ENCODE measurements at places on chromosomes 11 and 22. TPM values are rescaled to one million over a fixed set of nuclear protein-coding genes. Genes with fewer than 3 reads are reported as not detected.

DNA sequence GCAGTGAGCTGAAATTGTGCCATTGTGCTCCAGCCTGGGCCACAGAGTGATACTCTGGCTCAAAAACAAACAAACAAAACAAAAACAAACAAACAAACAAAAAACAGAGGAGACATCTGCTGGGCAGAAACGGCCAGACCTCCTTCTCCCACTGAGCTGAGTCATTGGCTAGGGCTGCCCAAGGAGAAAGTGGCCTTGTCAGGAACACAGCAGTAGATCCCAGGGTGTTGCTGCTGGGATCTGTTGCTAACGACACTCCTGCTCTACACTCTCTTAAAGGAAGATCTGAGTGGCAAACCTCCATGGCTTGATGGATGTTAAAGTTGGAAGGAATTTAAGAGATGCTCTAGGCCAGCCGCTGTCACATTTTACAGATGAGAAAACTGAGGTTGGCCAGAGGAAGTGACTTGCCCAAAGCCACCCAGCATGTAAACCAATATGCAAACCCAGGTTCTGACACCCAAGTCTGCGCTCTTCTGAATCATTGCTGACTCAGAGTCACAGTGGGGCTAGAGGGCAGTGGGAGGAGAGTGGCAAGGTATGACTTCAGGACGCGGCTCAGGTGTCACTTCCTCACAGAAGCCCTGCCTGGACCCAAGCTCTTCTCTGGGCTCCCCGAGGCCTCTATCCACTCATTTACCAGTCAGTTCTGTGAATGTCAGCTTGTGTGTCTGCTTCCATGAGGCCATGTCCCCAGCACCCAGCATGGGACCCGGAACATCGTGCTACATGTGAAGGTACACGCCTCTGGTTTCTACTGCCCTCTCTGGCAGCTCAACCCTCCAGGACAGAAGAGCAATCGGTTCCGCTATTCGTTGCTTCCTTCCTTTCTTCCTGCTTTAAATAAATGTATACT is 11.3 kb upstream of the GDPD5 start:
- DNase-seq, result peak; percentile 35
- H3K27me3 ChIP-seq, result no peaks in the 10 kb centered on the region
- H3K4me3 ChIP-seq, result no peak overlapping the region
- peak overlapping the region; percentile 20 for H3K27ac ChIP-seq

DNA sequence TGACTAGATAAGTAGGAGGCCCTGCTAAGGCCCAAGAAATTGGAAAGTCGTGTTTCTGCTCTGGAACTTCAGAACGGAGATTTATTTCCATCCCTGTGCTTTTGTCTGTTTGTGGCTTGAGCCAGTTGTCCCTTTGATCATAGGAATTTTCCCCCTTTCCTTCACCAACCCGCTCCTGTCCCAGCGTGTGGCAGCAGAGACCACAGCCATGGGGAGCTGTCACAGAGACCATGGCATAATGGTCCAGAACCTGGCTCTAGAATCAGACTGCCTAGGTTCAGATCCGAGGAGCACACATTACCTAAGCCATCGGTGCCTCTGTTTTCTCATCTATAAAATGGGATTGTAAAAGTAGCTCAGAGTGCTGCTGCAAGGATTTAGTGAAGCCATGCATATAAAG is 128.1 kb downstream of the GALNT18 start:
- peaks cover 2% of the 10 kb centered on the region for H3K4me1 ChIP-seq
- no peak for DNase-seq
- no peak overlapping the region for H3K27ac ChIP-seq
- H3K27me3 ChIP-seq, result peaks cover 4% of the 10 kb centered on the region

DNA sequence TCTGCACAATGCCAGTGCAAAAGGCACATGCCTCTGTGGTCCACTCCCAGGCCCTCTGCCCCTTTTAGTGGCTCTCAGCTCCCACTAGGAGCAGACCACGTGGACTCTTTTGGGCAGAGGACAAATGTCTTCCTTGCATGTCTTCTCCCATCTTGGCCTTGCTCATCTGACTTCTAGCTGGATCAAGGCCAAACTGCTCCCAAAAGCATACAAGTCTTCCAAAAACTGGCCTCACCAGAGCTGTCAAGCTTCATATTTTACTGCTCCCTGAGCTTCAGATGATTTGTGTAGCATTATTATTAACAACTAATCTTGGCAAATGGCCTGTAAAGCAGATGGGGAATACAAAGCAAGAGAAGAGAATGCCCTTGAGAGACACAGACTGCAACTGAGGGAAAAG is 6.9 kb downstream of the SMPD1 start:
- no peaks in the 10 kb centered on the region for H3K27me3 ChIP-seq
- no peak for DNase-seq
- H3K4me3 ChIP-seq, result no peak overlapping the region
- H3K4me1 ChIP-seq, result peaks cover 20% of the 10 kb centered on the region
- H3K36me3 ChIP-seq, result peaks cover 58% of the 10 kb centered on the region

GRCh38 chr22:27378311-27378800 is 423.2 kb downstream of the MN1 start:
- H3K27ac ChIP-seq, result no peak overlapping the region
- no peak overlapping the region for H3K4me3 ChIP-seq
- DNase-seq, result no peak
- no peaks in the 10 kb centered on the region for H3K36me3 ChIP-seq
- H3K27me3 ChIP-seq, result no peaks in the 10 kb centered on the region
- no peaks in the 10 kb centered on the region for H3K4me1 ChIP-seq

GRCh38 chr11:114057605-114058004 is 1.9 kb upstream of the ZBTB16 start:
- peaks cover 73% of the 10 kb centered on the region for H3K27me3 ChIP-seq
- no peaks in the 10 kb centered on the region for H3K36me3 ChIP-seq
- no peak for DNase-seq
- no peak overlapping the region for H3K4me3 ChIP-seq
- peaks cover 8% of the 10 kb centered on the region for H3K4me1 ChIP-seq

GRCh38 chr11:12281571-12282478 is 95.5 kb upstream of the PARVA start:
- no peaks in the 10 kb centered on the region for H3K27me3 ChIP-seq
- H3K4me1 ChIP-seq, result peaks cover 20% of the 10 kb centered on the region
- H3K36me3 ChIP-seq, result no peaks in the 10 kb centered on the region

GRCh38 chr22:40330086-40330485 is 16.2 kb upstream of the ADSL start:
- no peak overlapping the region for H3K4me3 ChIP-seq
- no peaks in the 10 kb centered on the region for H3K27me3 ChIP-seq
- H3K4me1 ChIP-seq, result peaks cover 89% of the 10 kb centered on the region
- H3K27ac ChIP-seq, result no peak overlapping the region
- H3K36me3 ChIP-seq, result peaks cover 32% of the 10 kb centered on the region

- H3K4me1 ChIP-seq, result peaks cover 3% of the 10 kb centered on the region
- no peaks in the 10 kb centered on the region for H3K36me3 ChIP-seq
- no peak overlapping the region for H3K27ac ChIP-seq
- DNase-seq, result no peak
- no peaks in the 10 kb centered on the region for H3K27me3 ChIP-seq
- no peak overlapping the region for H3K4me3 ChIP-seq
Measured at GRCh38 chr11:113722221-113722620, 16.1 kb upstream of the TMPRSS5 start.

- peak; percentile 49 for DNase-seq
- no peak overlapping the region for H3K4me3 ChIP-seq
- H3K27ac ChIP-seq, result no peak overlapping the region
- peaks cover 11% of the 10 kb centered on the region for H3K4me1 ChIP-seq
- H3K27me3 ChIP-seq, result no peaks in the 10 kb centered on the region
- H3K36me3 ChIP-seq, result peaks cover 12% of the 10 kb centered on the region
Measured at GRCh38 chr11:47411884-47412746, 3.7 kb downstream of the SLC39A13 start.

- H3K27ac ChIP-seq, result no peak overlapping the region
- no peaks in the 10 kb centered on the region for H3K27me3 ChIP-seq
- DNase-seq, result no peak
- no peaks in the 10 kb centered on the region for H3K4me1 ChIP-seq
- no peaks in the 10 kb centered on the region for H3K36me3 ChIP-seq
- H3K4me3 ChIP-seq, result no peak overlapping the region
Measured at GRCh38 chr11:132579136-132579535, 953.2 kb downstream of the OPCML start.

- H3K27me3 ChIP-seq, result no peaks in the 10 kb centered on the region
- H3K27ac ChIP-seq, result no peak overlapping the region
- no peaks in the 10 kb centered on the region for H3K4me1 ChIP-seq
- DNase-seq, result no peak
- no peak overlapping the region for H3K4me3 ChIP-seq
Measured at GRCh38 chr11:11349870-11350337, 3.1 kb downstream of the CSNK2A3 start.

- no peak for DNase-seq
- H3K27me3 ChIP-seq, result peaks cover 9% of the 10 kb centered on the region
- H3K27ac ChIP-seq, result no peak overlapping the region
- no peaks in the 10 kb centered on the region for H3K36me3 ChIP-seq
Measured at GRCh38 chr11:13984616-13985450, 22.3 kb downstream of the SPON1 start.

GRCh38 chr11:113828191-113828590 is 47.2 kb downstream of the USP28 start:
- H3K27me3 ChIP-seq, result no peaks in the 10 kb centered on the region
- peaks cover 47% of the 10 kb centered on the region for H3K36me3 ChIP-seq
- H3K27ac ChIP-seq, result no peak overlapping the region

GRCh38 chr11:1762537-1763302 is 1.0 kb downstream of the CTSD start:
- peak overlapping the region; percentile 46 for H3K27ac ChIP-seq
- H3K27me3 ChIP-seq, result no peaks in the 10 kb centered on the region
- H3K4me1 ChIP-seq, result peaks cover 16% of the 10 kb centered on the region
- peaks cover 2% of the 10 kb centered on the region for H3K36me3 ChIP-seq

GRCh38 chr11:64633555-64634159 is 42.6 kb downstream of the SLC22A12 start:
- DNase-seq, result no peak
- no peaks in the 10 kb centered on the region for H3K36me3 ChIP-seq
- H3K27me3 ChIP-seq, result peaks cover 5% of the 10 kb centered on the region
- H3K4me1 ChIP-seq, result peaks cover 6% of the 10 kb centered on the region

DNA sequence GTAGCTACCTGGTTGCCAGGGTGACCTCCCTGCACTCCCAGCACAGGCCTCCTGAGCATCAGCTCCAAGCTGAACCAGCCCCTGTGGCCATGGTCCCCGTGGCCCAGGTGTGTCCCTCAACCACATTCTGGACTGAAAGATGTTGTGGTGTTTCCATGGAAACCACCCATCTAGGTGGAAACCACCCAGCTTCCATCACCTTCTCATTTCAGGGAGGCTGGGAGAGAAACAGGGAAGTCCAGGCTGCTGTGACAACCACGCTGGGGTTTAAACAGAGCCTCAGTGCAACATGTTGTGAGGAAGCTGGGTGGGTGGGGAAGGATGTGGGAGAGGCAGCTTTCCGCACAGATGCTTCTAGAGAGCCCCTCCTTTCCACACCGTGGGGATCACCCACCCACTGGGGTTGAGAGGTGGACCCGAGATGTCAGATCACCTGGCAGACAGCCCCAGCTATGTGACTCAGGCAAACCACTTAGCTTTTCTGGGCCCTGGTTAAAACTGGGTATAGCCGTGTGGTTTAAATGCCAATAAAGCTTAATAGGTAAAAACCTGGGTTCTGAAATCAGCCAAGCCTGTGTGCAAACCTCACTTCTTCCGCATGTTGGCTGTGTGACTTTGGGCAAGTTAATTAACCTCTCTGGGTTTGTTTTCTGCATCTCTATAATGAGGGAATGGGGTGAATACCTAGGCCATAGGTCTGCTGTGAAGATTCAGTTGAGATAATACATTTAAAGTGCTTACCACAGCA is 46.4 kb downstream of the CD82 start:
- peaks cover 68% of the 10 kb centered on the region for H3K4me1 ChIP-seq
- H3K27me3 ChIP-seq, result no peaks in the 10 kb centered on the region
- H3K36me3 ChIP-seq, result peaks cover 87% of the 10 kb centered on the region
- DNase-seq, result peak; percentile 37
- H3K27ac ChIP-seq, result peak overlapping the region; percentile 67

- DNase-seq, result no peak
- no peak overlapping the region for H3K27ac ChIP-seq
- H3K36me3 ChIP-seq, result peaks cover 34% of the 10 kb centered on the region
Measured at GRCh38 chr11:121067453-121067852, 33.6 kb upstream of the TECTA start.

DNA sequence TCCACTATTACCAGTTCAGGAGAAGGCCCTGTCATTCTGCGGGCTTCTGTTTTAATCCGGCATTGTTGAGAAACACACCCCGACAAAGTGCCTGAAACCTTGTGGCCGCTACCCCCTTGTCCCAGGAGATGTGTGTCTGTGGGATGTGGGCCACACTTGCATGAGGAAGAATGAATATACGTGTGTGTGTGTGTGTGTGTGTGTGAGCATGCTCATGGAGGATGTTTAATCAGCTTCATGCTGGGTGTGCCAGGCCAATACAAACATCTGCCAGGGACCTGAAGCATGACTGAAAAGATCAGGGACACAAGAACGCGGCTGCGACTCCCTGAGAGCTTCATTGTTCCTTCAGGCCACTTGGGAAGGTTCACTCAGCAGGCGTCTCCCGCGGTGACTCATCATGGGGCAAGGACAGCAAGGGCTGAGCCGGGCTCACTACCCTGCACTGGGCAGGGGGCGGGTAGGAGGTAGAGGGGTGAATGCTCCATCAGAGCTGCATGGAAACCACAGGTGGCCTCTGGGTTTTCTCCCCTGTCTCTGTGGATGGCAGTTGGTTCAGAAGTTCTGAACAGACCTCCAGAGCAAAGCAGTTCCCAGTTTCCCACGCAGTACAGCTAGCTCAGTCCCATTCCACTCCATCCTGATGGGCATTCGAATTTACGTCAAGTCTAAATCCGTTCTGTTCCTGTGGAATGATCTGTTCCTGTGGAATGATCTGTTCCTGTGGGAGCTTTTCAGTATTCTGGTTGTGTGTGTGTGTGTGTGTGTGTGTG is 7.0 kb upstream of the MALAT1 start:
- H3K27ac ChIP-seq, result peak overlapping the region; percentile 78
- no peaks in the 10 kb centered on the region for H3K27me3 ChIP-seq
- peak overlapping the region; percentile 23 for H3K4me3 ChIP-seq
- H3K36me3 ChIP-seq, result no peaks in the 10 kb centered on the region
- DNase-seq, result no peak

DNA sequence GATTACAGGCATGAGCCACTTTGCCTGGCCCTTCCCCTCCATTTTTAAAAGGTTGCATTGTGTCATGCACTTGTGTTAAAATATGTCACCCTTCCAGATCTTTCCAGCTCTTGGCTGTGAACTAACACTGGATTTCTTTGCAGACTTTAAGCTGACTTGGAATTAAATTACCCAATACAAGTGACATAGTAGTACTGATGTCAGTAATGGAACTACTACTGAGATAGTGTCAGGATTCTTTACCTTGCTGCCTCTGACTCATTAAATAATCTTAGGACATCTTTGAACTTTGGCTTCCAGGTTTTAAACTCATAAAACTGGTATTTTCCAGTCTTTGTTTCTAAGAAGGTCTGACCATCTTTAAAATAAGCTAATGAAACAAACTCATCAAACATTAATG is 51.8 kb upstream of the OR4B1 start:
- no peaks in the 10 kb centered on the region for H3K27me3 ChIP-seq
- H3K36me3 ChIP-seq, result peaks cover 79% of the 10 kb centered on the region
- DNase-seq, result no peak
- no peak overlapping the region for H3K4me3 ChIP-seq
- no peak overlapping the region for H3K27ac ChIP-seq

- no peak overlapping the region for H3K27ac ChIP-seq
- H3K36me3 ChIP-seq, result no peaks in the 10 kb centered on the region
- no peak for DNase-seq
- H3K4me1 ChIP-seq, result no peaks in the 10 kb centered on the region
- H3K27me3 ChIP-seq, result peaks cover 3% of the 10 kb centered on the region
Measured at GRCh38 chr11:119885861-119886567, 157.0 kb upstream of the NECTIN1 start.

TSGA10IP gene
- total RNA-seq, result not detected

PKDREJ gene
- not detected for total RNA-seq

SAA4 gene
- not detected for total RNA-seq

ZNF280B gene
- 3.7 TPM for total RNA-seq

VWA5A gene
- total RNA-seq, result 4.6 TPM

PATE4 gene
- not detected for total RNA-seq

OR51B6 gene
- total RNA-seq, result not detected
